Cortex of kidney (tissue), 1 donor: ENCODE measurements at places on chromosomes 7 and 10.

DNA sequence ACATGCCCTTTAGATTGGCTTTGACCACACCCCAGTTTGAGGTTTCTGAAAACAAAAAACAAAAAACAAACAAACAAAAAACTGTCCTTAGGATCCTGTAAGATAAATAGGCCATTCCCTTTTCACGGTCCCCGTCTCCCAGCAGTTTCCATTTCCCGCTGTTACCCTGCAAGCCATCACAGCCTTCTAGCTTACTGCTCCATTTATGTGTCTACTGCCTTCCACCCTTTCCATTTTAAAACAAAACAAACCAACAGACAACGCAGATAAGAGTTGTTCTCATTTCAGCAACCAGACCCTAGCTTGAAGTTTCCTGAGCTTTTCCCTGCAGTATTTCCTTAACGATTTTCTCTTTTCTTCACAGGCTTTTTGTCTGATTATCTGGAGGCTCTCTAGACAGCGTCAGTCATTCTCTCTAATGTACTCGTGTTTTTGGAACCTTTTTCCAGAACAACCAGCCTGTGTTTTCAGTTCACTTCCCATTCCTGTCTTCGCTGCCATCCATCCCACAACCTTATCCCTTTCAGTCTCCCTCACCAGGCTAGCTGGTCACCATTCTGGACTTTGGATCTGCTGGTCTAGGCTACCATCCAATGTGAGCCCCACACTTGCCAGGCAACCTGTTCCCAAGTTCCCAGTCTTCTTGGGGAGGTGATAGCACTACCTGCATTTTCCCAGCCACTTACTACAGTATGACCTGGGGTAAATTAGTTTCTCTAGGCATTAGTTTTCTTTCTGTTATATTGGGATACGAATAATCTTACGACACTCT is 317.3 kb upstream of the FZD1 start:
- no peak for DNase-seq

DNA sequence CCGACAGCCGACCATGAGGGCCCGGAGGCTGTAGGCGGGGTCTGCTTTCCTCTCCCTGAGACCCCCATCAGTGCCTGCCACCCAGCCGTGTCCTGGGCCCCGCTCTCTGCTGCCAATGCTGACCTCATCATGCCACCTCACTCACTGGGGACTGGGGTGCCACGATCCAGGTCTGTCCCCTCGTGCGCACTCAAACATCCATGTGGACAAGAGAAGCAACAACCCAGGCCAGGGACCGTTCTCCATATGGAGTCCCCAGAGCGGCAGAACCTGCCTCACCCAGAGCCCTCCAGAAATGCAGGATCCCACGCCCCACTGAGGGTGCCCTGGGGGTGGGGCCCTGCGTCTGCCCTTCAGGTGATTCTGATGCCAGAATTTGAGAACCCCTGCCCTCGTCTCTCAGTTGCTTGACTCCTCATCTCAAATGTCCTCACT is 210.0 kb upstream of the PPP2R2D start:
- no peak for DNase-seq

DNA sequence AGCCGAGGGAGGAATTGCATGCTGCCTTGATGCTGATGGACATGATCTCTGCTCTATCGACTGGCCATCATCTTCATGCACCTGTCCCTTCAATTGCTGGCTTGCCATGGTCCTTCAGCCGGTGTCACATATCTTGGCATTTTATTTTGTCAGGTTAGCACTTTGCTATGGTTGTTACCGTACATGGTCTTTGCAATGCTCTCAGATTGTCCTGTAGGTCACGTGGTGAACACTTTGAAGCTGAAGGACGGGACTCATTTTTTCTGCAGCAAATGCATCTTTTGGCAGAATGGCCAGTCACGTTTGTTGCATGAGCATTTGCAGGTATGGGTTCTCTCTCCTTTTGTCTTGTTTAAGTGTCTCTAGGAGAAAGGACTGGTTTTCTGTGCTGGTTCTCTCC is 326.8 kb upstream of the SHH start:
- DNase-seq = no peak

- DNase-seq = no peak
Measured at GRCh38 chr7:28076423-28077200, 104.0 kb downstream of the JAZF1 start.

GRCh38 chr7:117791877-117792780 is 81.1 kb downstream of the CTTNBP2 start:
- no peak for DNase-seq

DNA sequence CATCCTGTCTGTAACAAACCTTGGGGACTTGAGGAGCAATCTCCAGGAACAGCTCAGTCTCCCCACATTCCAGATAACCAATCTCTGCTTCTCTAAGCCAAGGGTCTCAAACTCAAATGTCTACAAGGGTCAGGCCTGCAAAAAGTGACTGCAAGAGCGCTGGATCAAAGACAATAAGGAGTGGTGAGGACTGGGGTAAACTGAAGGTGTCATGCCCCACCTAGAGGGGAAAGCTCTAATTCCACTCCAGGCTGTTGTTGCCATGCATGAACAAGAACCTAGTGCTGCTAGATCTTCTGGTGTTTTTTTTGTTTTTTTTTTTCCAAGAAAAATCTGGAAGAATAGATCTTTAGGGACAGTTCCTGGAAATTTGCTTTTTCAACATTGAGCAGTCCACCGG is 117.9 kb upstream of the MACROH2A2 start:
- DNase-seq = no peak

DNA sequence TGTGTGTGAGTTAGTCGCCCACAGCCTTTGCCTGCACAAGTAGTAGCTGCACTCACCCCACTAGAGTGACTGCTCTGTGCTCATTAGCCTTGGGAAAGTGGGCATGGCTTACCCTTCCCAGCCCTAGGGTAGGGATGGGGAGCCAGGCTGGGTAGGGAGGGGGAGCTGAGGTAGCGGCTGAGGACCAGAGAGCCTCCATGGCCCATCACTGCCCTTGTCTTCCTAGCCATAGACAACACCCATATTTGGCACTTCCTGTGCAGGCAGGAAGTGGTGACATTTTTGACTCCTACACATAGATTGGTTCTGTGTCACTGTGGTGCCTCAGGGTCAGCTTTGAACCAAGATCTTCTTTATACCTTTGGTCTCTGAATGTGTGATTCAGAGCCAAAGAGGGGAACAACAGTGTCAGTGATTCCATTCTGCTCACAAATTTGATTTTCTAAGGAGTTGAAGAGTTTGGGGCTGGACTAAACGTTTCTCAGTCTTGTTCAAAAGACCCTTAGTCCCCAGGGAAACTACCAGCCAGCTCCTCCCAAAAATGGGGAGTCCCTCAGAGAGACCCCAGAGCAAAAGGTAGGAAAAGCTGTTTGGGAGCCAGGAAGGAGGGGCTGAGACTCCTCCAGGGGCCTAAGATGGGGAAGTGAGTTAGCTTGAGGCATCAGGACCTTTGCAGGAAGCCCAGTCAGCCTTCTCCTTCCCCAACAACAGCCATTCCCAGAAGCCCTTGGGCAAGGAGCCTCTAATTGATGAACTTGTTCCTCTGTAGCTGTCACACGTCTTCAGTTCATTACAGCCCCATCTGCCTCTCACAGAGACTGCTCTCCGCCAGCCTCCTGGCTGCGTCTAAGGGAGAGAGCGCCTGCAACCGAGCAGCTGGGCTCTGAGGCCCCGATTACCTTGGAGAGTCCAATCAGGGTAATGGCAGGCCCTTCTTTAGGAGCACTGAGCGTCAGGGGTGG is 135.0 kb downstream of the CDH23 start:
- no peak for DNase-seq

DNA sequence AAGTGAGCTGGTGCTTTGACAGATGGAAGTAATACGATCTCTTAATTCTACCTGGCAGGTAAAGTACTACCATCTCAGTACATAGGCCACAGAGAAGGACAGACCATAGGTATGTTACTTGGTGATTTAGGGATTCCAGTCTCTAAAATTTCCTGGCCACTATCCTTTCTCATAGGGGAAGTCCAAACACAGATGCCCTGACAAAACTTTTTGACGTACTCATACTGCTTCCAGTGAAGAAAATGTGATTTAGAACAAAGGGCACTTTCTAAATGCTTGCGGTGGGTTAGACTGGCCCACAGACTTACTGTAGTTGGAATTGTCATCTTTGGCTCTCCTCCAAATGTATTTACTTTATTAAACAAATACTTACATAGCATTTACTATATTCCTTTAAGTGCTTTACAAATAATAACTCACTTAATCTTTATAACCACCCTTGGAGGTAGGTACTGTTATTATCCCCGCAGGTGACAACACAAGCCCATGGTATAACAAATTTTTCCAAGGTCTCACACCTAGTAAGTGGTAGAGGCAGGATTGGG is 3.0 kb downstream of the PI4K2A start:
- DNase-seq = no peak

GRCh38 chr7:107344799-107345198 is 125.1 kb upstream of the GPR22 start:
- DNase-seq = no peak

- DNase-seq = no peak
Measured at GRCh38 chr7:77799078-77799964, 748 bp downstream of the PHTF2 start.

GRCh38 chr7:47803846-47804245 is 144.4 kb downstream of the PKD1L1 start:
- no peak for DNase-seq

- DNase-seq = no peak
Measured at GRCh38 chr7:36692456-36692855, 31.8 kb downstream of the AOAH start.

DNA sequence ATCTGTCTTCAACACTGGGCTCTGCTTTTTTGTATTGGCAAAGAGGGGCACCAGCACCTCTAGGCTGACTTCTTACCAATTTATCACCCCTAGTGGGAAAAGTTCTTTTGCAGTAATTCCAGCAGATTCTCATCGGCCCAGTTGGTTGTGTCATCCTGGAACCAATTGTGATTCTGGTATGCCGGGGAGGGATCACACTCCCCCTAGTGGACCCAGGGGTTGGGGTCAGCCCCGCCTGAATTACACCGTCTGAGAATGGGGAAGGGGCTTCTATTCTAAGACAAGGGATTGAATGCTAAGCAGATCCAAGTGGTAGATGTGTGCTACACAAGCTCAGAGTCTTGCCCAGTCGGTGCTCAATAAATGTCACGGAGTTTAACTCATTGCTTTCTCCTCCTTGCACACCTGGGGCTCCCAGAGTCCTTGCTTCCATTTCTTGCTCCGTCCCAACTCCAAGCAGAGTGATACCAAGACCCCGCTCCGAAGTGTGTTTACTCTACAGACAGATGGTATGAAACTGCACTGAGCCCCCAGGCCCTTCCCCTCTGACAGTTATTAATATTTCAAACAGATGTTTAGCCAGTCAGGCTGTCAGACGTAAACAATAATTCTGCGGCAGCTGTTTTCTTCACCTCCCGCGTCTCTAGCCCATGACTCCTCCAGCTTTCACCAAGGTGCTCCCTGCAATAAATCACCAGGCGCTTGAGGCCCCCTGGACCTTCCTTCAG is 71.9 kb downstream of the C10orf105 start:
- DNase-seq = no peak

- DNase-seq = no peak
Measured at GRCh38 chr7:121402701-121403100, 6.6 kb upstream of the FAM3C start.

DNA sequence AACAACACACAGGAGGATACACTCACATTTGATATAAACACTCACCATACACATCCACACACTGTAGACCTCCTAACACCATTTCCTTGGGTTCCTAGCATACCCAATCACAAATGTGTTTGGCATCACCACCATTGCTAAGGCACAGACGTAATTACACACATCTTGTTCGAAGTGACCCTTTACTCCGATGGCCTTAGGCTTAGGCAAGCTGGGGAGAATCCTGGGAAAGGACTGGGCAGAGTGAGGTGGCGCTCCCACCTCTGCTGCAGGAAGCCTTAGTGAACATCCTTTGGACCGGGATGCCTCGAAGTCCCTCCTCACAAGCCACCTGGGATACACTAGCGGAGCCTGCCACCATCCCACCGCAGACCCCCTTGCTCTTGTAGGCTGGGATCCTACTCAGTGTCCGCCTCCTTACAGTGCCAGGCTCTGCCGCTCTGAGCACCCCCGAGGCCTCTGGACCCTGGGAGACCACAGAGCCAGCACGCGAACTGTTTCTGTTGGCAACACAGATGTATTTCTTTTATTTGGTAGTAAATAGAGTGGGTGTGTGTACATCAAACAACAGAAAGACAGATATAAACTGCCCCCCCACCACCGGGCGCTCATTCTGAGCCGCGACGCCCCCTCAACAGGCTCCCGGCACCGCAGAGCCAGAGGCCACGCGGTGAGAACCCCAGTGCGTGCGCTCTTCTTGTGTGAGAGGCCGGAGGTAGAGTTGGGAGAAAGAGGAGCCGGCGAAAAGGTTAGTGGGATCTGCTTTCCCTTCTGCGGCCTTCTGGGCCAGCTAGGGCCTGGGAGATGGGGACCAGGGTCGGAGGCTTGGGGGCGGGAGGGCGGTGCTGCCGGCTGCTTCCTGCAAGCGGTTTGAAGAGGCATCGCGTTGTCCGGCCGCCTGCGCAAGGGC is 5.9 kb upstream of the HMX2 start:
- no peak for DNase-seq

- no peak for DNase-seq
Measured at GRCh38 chr10:60203993-60204618, 185.6 kb downstream of the ANK3 start.

GRCh38 chr10:129446183-129446581 is 20.9 kb upstream of the MGMT start:
- no peak for DNase-seq

- no peak for DNase-seq
Measured at GRCh38 chr10:38047666-38048065, 37.2 kb downstream of the ZNF33A start.

DNA sequence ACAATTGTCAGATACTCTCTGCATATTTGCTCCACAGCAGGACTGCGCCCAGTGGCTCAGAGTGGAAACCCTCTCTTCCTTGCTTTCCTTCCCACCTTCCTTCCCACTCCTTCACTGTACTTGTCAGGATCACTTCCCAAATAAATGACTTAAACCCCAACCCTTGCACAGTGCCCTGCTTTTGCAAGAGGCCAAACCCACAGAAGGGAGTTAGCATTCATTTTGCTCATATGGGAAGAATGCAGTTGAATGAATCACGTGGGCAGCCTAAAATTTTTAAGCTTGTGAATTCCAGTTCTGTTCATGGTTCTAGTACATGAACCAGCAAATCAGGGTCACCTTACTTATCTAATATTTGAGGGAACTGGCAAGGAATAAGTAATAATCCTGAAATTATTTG is 47.7 kb upstream of the SFMBT2 start:
- DNase-seq = no peak

DNA sequence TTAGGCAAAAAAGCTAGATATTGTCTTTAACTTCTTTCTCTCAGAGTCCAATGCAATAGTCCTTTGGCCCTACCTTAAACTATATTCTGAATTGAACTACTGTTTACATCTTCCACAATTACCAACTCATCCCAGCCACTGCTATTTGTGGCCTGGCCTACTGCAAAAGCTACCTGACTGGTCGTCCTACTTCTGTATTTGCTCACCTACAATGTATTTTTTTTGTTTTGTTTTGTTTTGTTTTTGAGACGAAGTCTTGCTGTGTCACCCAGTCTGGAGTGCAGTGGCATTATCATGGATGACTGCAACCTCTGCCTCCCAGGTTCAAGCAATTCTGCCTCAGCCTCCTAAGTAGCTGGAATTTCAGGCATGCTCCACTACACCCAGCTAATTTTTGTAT is 51.2 kb downstream of the ARL4A start:
- DNase-seq = no peak
